Hematopoietic multipotent progenitor cell treated with erythropoietin and hydrocortisone succinate and interleukin-3 and kit ligand, for 4 days (in vitro differentiated cells): ENCODE measurements at places on chromosomes 3 and 15.

DNA sequence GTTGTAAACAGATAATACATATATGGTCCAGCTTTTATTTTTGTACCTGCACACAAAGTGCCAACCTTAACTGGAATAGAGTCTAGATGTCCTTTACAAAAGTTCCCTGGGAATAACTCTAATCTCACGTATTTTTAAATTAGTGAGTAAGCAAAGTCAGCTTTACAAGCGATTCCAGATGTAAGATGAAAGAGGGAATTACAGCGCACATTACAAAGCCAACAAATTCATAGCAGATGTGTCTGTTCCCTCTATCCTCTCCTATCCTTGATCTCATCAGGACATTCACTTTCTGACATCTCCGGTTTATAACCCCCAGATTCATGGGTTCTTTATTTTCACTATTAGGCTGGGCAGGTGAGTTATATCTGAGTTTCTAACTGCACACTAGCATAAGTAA lies 406.8 kb upstream of the ZNF385D start:
- DNase-seq: no peak

GRCh38 chr3:57927166-57927565 lies 81.1 kb upstream of the FLNB start:
- DNase-seq: no peak

GRCh38 chr15:76964157-76964556 lies 30.8 kb upstream of the PSTPIP1 start:
- no peak for DNase-seq

GRCh38 chr3:10746001-10746400 lies 70.0 kb upstream of the SLC6A11 start:
- no peak for DNase-seq

DNA sequence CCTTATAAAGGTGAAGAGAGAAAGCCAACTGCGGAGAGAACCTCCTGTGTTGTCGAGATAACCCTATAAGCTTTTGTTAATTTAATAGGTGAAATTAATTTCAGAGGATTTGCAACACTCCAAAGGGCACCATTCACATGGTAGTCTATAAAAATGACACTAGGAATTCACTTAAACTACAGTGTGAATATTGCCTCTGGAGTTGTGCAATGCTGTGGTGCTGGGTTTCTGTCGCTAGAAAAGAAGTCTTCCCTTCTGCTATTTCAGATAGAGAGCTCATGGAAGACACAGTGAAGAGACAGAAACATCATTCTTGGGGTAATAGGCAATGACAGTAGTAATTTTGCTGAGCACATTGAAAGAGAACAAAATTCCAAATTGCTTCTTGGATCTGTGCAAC lies 28.8 kb upstream of the PROK2 start:
- peak; percentile 45 for DNase-seq

DNA sequence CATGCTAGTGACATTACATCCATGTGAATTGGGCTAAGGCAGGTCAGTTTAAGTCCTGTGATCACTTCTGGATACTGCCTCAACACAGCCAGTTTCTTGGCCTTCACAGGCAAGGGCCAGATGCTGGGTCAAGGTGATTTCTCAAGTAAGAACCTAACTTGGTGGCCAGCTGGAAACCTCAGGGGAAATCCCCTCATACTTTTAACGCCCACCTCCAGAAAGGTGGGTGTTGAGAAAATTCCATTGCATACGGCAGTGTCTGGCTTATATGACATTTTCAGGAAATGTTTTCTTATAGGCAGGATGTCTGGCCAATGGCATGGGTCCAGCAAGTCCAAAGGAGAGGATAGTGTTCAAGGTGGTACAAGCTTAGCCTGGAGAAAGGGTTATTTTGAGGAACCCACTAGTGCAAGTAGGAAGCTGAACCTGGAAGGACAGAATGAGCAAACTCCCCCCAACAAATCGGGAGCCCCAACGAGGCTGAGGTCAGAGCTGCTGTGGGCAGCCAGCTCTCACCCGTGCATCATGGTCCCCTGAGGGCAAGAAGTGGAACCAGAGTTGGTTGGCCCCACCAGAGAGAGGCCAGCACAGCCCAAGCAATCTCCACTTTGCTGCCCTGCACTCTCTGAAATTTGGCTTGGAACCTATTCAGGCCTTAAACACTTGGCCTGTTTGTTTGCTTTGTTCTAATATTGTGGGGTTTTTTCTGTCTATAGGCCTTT lies 135.4 kb downstream of the PDE8A start:
- no peak for DNase-seq

- peak; percentile 65 for DNase-seq
These were observed 47.6 kb downstream of the CTDSPL start for GRCh38 chr3:37909067-37909911.

DNA sequence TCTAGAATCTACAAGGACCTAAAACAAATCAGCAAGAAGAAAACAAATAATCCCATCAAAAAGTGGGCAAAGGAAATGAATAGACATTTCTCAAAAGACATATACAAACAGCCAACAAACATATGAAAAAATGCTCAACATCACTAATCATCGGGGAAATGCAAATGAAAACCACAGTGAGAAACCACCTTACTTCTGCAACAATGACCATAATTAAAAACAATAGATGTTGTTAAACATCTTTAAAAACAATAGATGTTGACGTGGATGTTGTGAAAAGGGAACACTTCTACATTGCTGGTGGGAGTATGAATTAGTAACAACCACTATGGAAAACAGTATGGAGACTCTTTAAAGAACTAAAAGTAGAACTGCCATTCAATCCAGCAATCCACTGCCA lies 96.2 kb downstream of the CBLB start:
- no peak for DNase-seq

GRCh38 chr3:134277066-134277660 lies 26.5 kb upstream of the RYK start:
- no peak for DNase-seq

- no peak for DNase-seq
These were observed 562.1 kb downstream of the GRM7 start for GRCh38 chr3:7423036-7423435.

GRCh38 chr3:144629381-144629780 lies 657.8 kb downstream of the DIPK2A start:
- DNase-seq: no peak

DNA sequence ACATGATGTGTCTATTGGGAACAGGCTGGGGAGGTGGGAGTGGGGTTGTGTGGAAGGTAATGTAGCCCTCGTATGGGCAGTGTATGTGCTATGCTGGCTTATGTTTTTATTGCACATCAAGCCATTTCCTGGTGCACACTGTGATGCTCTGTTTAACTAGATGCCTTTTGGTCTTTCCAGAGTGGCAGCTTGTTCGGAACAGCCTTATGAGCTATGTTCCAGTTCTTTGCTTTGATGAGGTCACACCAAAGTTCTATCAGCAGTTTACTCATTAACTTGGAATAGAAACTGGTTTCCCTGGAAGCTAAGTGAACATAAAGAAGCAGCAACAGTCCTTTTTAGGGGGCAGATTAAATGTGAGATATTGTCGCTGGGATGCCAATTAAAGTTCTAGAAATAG lies 133.9 kb downstream of the DIPK2A start:
- DNase-seq: no peak
